Fibroblast of gingiva (primary cell): ENCODE measurements at places on chromosomes 1 and 21.

DNA sequence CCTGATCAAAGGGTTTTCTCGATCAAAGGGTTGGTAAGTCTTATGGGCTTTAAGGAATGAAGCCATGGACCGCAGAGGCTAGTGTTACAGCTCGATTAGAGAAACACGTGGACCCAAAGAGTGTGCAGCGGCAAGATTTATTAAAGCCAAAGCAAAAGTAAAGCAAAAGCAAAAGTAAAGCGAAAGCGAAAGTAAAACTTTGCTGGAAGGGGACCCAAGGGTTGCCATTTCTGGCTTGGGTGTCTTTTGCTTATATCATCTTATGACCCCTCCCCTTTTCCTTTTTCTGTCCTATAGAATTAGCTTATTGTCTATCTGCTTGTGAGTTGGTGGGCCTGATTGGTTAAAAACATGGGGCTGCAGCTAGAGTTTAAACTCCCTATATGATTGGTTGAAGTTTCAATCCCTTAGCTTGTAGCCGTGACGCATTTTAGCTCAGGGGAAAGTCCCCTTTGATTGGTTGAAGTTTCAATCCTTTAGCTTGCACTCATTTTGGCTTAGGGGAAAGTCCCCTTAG is 957.0 kb downstream of the AMY1C start:
- DNase-seq = peak; percentile 5

GRCh38 chr1:231590453-231591198 is 36.0 kb upstream of the DISC1 start:
- DNase-seq = peak; percentile 70

GRCh38 chr1:68506386-68506785 is 9.5 kb upstream of the DEPDC1 start:
- no peak for DNase-seq

DNA sequence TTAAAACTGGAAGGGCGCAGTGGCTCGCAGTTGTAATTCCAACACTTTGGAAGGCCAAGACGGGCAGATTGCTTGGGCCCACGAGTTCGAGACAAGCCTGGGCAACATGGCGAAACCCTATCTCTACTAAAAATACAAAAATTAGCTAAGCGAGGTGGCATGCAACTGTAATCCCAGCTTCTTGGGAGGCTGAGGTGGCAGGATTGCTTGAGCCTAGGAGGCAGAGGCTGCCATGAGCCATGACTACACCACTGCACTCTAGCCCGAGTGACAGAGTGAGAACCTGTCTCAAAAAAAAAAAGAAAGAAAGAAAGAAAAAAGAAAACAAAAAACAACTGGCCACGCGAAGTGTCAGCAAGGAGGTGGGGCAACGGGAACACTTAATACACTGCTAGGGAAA is 6.3 kb downstream of the UBE2G2 start:
- no peak for DNase-seq

- no peak for DNase-seq
These were observed 40.5 kb upstream of the GALNT2 start for GRCh38 chr1:230026572-230026971.

- DNase-seq = no peak
These were observed 19.6 kb downstream of the IPP start for GRCh38 chr1:45730780-45731319.

DNA sequence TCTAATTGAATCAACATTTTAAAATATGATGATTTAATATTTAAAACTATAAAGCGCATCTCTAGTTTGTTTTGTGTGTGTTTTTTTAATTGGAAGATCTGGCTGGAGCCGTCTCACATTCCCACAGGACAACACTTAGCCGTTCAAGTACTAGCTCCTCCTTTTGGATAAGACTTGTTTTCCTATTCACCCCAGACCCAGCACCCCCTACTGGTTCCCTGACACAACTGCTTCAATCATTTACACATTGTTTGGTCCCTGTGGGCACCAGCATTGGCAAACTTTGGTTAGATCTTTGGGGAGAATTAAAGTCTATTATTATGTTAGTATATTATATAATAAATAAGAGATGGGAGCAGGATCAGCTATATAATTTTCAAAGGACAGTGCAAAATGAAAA is 34.5 kb downstream of the TYW3 start:
- DNase-seq = peak; percentile 13

DNA sequence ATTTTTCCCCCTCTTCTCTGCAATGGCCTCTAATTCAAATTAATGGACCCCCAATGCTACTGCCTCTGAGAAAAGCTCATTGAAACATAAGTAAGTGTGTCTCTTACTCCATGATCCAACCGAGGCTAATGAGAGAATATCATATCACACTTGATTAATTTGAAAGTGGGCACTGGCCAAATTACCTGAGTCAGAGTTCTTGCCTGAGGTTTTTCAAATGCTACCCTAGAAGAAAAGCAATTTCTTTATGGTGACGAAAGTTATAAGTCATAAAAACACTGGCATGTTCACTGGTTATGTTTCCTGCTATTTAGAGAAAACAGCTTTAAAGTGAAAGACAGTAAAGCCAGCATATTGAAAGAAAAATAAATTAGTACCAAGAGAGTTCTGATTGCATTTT is 368.8 kb upstream of the TMPRSS15 start:
- no peak for DNase-seq
